NCI-H526 (cell line): ENCODE measurements at places on chromosomes 16 and 17.

- no peak for DNase-seq
These were observed 632 bp downstream of the BAIAP3 start for GRCh38 chr16:1333854-1334700.

DNA sequence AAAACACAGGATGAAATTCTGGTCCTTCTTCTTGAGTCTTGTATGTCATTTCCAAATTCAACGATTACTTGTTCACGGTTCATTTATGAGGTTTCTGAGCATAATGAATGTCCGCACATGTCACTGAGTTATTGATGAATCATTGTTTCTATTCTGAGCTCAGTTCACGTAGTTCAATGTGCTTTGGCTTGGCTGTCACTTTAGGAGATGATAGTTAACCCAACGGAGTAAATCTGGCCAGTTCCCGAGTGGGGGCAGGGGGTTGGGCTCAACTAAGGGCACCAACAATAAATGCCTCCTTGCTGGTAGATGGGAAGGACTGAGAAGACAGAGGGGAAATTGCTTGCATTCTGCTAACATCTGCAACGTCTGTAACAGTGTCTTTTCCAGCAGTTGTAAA is 239.4 kb upstream of the HSBP1 start:
- DNase-seq, result no peak

- no peak for DNase-seq
These were observed 21.4 kb upstream of the MAP3K14 start for GRCh38 chr17:45338023-45338781.

DNA sequence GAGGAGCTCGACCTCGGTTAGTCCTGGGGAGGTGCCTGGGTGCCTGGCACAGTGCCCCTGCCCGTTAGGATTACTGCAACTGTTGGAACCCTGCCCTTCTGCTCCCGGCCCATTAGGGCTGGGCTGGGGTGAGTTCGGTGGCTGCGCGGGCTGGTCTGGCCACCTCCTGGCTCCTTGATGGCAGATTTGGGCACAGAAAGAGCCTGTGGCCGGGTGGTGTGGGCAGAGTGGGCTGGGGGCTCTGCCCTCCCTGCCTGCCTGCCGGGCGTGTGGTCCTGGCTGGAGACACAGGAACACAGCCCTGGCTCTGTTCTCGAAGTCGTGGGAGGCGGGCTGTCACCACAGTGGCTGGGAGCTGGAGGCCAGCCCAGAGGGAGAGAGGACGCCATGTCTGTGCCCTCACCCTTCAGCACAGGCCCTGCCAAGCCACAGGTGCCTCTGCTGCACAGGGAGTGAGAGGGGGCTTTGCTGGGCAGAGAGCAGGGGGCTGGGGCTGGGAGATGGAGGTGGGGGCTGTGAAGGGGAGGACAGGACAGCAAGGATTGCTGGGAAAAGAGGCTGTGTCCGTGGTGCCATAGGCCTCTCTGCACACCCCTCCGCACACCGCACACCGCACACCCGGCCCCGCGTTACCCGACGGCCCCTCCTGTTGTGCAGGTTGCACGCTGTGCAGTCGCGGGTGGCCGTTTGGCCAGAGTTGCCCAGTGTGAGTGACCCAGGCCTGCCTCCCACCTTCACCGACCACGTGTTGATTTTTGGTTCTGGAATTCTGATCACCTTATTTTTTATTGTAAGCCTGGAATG is 236.6 kb upstream of the GSE1 start:
- no peak for DNase-seq

DNA sequence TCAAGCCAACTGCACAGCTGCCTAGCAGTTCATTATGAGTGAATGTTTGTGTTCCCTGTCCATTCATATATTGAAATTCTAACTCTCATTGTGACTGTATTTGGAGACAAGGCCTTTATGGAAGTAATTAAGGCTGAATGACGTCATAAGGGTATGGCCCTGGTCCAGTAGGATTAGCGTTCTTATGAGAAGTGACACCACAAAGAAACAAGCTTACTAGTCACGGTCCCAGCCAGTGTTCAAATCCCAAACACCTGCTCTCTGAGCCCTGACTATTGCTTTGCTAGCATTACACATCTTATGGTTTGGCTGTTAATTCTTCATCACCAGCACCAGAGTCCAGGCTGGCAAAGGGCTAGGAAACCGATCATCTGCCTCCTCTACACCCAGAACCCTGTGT is 2.2 kb downstream of the ZNF668 start:
- no peak for DNase-seq

GRCh38 chr16:10579965-10580882 is at the start of gene EMP2:
EMP2 (minus strand) TSS chr16:10580598; CDS start chr16:10547617, 32,981 bp downstream.
- DNase-seq, result peak; percentile 76

DNA sequence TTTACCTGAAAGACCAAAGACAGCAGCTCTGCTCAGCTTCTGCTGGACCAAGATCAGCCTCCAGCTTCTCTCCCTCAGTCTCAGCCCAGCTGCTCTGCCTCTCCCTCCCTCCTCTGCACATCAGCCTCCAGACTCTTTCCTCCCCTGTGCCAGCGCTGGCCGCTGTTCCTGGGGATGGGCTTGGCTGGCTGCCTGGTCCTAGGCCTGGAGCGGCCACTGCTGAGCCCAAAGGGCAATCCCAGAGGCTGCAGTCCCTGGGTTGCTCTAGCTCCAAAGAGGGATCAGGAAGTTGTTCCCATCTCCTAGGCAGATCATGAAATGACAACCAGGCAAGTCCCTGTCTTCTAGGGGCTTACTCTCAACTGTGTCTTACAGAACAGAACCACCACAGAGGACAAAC is 31.3 kb downstream of the DCUN1D3 start:
- DNase-seq, result no peak

- DNase-seq, result no peak
These were observed 686 bp downstream of the MLST8 start for GRCh38 chr16:2205967-2206313.

DNA sequence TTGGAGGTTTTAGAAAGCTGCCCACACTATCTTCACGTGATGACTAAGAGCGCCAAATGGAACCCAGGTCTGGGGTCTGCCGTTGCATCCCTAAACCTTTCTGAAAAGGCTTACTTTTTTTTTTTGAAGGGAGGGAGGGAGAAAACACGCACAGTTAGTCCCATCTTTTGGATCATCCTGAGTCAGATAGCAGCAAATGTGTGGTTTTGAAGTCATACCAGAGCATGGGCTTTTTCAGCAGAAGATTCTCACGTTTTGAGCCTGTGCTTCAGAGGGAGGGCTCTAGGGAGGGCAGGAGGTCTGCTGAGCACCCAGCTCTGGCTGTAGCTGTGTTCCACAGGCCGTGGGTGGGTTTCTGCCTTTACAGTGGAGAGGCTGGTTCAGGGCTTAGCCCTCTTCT is 194.7 kb downstream of the SNX29 start:
- no peak for DNase-seq

DNA sequence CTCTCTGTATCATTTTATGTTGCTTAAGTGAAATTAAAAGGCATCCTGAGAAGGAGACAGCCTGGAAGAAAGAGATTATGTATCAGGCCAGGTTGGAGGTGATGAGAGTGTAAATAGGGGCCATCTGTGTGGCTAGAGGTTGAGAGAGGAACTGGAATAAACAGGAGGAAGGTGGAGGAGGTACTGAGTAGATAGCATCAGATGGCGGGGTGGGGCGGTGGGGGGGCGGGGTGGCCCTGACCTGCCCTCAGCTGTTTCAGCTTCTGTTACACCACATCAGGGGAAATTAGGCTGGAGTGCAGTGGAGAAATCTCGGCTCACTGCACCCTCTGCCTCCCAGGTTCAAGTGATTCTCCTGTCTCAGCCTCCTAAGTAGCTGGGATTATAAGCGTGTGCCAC is 6.9 kb upstream of the KCNG4 start:
- DNase-seq, result no peak

- DNase-seq, result no peak
These were observed 62.5 kb downstream of the CACNG3 start for GRCh38 chr16:24318680-24319079.

- DNase-seq, result no peak
These were observed 68.7 kb downstream of the HIC1 start for GRCh38 chr17:2123375-2124251.

DNA sequence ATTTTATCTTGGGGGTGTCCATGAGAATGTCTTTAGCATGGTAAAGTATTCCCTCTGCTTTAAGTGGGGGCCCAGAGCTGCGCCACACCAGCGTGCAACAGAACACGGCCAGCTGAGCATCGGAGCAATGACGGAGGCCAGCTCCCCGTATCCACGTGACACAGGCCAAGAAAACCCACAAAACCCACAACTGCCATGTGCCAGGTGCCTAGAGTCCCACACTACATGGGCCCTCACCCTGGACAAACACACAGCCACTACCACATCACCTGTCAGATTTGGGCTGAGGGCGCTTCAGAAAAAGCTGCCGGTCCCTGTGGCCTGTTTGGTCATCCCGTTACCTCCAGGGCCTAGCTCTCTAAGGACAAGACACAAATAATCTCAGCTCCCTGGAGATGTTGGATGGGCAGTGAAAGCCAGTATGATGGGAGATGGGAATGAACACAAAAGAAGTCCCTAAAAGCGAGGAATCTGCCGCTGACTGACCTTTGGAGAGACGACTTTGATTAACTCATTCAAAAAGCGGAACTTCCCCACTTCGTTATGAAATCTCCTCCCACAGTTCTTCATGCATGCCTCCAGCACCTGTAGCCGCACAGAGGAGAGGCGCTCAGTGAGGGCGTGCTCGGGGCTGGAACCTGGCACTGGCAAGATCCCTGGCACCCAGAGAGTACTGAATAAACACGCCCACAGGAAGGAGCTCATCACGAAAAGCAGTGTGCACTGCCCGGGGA is 17.1 kb downstream of the GGA3 start:
- DNase-seq, result no peak

DNA sequence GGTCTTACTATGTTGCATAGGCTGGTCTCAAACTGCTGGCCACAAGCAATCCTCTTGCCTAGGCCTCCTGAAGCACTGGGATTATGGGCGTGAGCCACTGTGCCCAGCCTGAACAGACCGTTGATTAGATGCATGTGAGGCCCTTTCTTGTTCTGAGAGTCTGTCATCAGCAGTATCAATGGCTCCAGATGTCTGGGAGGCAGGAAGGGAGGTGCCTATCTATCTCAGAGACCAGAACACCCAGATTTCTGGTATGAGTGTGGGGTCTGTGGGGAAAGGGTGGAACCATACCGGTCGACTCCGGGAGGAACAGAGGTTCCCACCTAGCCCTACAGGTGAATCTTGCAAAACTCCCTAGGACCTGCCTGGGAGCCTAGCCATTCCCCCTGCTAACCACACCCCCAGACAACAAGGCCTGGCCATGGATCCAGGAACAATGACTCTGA is 71.7 kb downstream of the PRKCB start:
- no peak for DNase-seq
